Activated CD4-positive, alpha-beta T cell treated with anti-CD3 and anti-CD28 coated beads for 36 hours (primary cell): ENCODE measurements at places on chromosomes 4 and X. TPM values are rescaled to one million over a fixed set of nuclear protein-coding genes. Genes with fewer than 3 reads are reported as not detected.

The CD38 gene
- 17.3 TPM for total RNA-seq

The WNK3 gene
- total RNA-seq: 1.1 TPM

The SSX1 gene
- total RNA-seq: not detected

GRCh38 chr4:55248756-55249155 lies 97.3 kb upstream of the SRD5A3 start:
- no peak for DNase-seq

- DNase-seq: no peak
Measured at GRCh38 chr4:172794307-172794703, 374.3 kb upstream of the GALNT7 start.

GRCh38 chrX:109720947-109721346 lies 12.1 kb downstream of the ACSL4 start:
- no peak for DNase-seq

DNA sequence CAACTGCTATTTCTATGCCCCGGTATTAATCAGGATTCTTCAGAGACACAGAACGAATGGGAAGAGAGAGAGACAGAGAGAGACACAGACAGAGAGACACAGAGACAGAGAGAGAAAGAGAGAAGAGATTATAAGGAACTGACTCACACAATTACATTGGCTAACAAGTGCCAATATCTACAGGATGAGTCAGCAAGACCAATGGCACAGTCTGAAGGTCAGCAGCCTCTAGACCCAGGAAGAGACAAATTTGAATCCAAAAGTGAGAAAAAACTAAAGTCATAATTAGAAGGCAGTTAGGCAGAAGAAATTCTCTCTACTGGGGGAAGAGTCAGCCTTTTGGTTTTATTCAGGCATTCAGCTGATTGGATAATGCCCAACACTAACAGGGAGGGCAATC lies 187.3 kb downstream of the MAB21L2 start:
- DNase-seq: no peak

- no peak for DNase-seq
Measured at GRCh38 chrX:45400027-45400779, 199.5 kb upstream of the DIPK2B start.

DNA sequence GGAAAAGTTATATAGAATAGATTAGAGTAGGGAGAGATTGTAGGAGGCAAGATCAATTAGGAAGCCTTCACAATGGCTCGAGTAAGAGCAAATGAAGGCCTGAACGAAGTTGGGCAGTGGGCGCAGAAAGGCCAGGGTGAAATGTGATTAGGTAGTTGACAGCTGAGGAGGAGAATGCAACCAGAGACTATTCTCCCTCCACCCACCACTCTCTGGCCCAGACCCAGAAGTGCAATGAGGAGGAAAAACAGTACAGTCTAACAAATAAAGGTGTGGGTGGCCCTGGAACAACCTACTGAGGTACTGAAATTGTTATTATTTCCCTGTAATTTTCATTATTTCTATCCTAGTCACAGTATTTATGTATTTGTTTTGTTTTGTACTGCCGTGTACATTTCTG lies 176.7 kb downstream of the SLC39A8 start:
- DNase-seq: no peak

DNA sequence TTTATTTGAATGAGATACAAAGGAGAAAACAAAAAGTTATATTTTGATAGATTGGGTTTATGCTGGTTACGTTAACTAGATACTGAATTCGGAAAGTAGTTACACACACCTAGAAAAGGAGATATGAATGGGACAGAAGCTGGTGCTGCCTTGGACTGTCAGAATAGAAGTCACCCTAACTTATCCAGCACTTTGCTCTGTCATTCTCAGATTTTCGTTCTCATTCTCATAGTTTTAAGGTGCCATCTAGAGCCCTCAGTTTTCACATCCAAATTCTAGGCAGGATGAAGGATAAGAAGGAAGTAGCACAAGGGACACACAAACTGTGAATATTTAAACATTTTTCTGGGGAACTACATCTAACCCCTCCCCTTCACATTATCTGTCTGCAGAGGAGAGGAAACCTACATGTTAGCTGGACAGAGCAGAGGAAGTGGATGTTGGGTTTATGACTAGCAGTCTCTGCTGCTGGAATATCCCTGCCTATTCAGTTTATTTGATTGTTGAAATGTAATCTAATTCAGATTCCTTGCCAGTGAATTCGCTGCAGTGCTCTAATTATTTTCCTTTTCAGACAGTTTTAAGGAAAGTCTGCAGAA lies 521.9 kb downstream of the FAT4 start:
- DNase-seq: no peak

DNA sequence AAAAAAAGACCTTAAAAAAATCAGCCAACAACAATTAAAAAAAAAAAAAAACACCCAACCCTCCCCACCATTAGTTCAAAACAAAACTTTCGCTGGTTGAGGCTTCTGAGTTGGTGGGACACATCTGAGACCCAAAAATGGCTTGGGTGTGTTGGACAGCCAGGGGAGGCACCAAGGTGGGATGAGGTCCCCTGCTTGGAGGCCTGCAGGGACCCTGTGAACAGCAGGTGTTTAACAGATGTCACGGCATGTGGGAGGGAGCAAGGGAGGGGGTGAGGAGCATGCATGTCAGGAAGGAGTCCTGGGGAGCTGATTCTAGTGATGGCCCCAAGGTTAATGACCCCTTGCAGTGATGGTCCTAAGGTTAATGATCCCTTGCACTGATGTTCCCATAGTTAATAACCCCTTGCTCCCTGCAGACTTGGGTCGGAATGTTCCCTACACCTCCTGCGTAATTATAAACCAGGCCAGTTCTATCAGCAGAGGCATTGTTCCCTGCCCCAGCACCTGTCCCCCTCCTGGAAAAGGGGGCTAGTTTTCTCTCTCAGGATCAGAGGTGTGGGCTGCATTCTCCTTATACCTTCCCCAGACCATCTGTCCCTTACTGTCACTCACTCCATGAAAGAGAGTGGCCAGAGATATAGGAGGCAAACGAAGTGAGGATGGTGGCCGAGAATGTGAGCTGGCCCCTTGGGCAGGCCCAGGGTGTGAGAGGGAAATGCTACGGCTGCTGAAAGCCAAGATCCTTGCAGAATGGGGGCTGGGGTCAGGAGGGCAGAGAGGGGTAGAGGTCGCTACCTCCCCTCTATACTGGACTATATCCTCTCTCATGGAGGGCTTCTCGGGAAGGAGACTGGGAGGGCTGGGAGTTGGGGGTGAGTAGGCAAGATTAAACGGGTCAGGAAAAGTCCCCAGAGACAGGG lies 2.3 kb upstream of the FOXP3 start:
- no peak for DNase-seq

GRCh38 chr4:11616856-11617255 lies 188.2 kb upstream of the HS3ST1 start:
- no peak for DNase-seq

The XG gene
- total RNA-seq: not detected

- DNase-seq: no peak
Measured at GRCh38 chr4:138056541-138056940, 185.6 kb downstream of the SLC7A11 start.
